Psoas muscle (tissue), 8 donors: ENCODE measurements at places on chromosomes 6 and 20. TPM values are rescaled to one million over a fixed set of nuclear protein-coding genes. Genes with fewer than 3 reads are reported as not detected.

The PREX1 gene
- 5.3 TPM for total RNA-seq

The GRM1 gene
- not detected for total RNA-seq

The JARID2 gene
- 16.1 TPM for total RNA-seq

The APMAP gene
- 44.5 TPM for total RNA-seq

The PAX1 gene
- 0.84 TPM for total RNA-seq

The KIF13A gene
- 62.0 TPM for total RNA-seq

DNA sequence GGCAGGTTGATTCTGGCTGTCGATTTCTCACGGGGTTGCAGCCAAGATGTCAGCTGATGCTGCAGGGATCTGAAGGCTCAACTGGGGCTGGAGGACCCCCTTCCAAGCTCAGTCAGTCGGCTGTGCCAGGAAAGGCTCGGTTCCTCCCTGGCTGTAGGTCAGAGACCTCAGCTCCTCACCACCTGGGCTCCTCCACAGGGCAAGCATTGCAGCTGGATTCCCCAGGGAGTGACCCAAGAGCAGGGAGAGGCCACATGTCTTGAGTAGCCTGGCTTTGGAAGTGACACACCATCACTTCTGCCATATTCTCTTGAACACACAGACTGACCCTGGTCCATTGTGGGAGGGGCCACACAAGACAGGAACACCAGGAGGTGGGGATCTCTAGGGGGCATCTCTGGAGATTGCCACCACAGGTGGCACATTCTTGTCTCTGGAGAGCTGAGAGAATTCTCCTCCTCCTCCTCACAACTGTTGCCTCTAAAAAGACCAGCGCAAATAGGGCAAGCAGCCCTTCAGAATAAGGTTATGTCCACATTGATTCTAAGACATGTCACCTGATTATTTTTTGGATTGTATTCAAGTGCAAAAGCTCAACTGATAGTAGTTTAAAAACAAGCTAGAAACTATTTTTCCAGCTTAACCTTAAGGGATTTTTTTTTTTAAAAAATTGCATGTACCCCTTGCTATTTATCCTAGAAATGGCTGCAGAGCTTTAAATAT, 270.5 kb downstream of the NRN1 start:
- no peak overlapping the region for H3K27ac ChIP-seq
- no peaks in the 10 kb centered on the region for H3K4me1 ChIP-seq
- DNase-seq = no peak
- H3K27me3 ChIP-seq = no peaks in the 10 kb centered on the region

DNA sequence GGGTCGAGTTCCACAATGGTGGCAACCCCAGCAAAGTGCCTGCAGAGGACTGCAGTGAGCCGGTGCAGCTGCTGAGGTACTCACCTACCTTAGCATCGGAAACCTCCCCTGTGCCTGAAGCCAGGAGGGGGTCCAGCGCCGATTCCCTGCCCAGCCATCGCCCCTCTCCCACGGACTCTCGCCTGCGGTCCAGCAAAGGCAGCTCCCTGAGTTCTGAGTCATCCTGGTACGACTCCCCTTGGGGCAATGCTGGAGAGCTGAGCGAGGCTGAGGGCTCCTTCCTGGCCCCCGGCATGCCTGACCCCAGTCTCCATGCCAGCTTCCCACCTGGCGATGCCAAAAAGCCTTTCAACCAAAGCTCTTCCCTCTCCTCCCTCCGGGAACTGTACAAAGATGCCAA, 134.1 kb upstream of the CLDN20 start:
- H3K4me3 ChIP-seq = no peak overlapping the region
- no peak for DNase-seq
- H3K36me3 ChIP-seq = no peaks in the 10 kb centered on the region
- no peaks in the 10 kb centered on the region for H3K4me1 ChIP-seq
- no peak overlapping the region for H3K27ac ChIP-seq
- H3K27me3 ChIP-seq = no peaks in the 10 kb centered on the region

- H3K36me3 ChIP-seq = no peaks in the 10 kb centered on the region
- no peaks in the 10 kb centered on the region for H3K27me3 ChIP-seq
- H3K4me1 ChIP-seq = no peaks in the 10 kb centered on the region
- no peak overlapping the region for H3K4me3 ChIP-seq
These were observed 102.6 kb downstream of the LAMP5 start for GRCh38 chr20:9616833-9617461.

- no peaks in the 10 kb centered on the region for H3K27me3 ChIP-seq
- H3K4me3 ChIP-seq = no peak overlapping the region
- H3K4me1 ChIP-seq = no peaks in the 10 kb centered on the region
- no peak for DNase-seq
- peaks cover 10% of the 10 kb centered on the region for H3K36me3 ChIP-seq
These were observed 144.2 kb downstream of the MYO6 start for GRCh38 chr6:75893058-75893775.

- no peak for DNase-seq
- H3K27ac ChIP-seq = no peak overlapping the region
- no peak overlapping the region for H3K4me3 ChIP-seq
- no peaks in the 10 kb centered on the region for H3K27me3 ChIP-seq
- H3K36me3 ChIP-seq = no peaks in the 10 kb centered on the region
- H3K4me1 ChIP-seq = no peaks in the 10 kb centered on the region
These were observed 26.3 kb downstream of the PRDM1 start for GRCh38 chr6:106112433-106112832.

DNA sequence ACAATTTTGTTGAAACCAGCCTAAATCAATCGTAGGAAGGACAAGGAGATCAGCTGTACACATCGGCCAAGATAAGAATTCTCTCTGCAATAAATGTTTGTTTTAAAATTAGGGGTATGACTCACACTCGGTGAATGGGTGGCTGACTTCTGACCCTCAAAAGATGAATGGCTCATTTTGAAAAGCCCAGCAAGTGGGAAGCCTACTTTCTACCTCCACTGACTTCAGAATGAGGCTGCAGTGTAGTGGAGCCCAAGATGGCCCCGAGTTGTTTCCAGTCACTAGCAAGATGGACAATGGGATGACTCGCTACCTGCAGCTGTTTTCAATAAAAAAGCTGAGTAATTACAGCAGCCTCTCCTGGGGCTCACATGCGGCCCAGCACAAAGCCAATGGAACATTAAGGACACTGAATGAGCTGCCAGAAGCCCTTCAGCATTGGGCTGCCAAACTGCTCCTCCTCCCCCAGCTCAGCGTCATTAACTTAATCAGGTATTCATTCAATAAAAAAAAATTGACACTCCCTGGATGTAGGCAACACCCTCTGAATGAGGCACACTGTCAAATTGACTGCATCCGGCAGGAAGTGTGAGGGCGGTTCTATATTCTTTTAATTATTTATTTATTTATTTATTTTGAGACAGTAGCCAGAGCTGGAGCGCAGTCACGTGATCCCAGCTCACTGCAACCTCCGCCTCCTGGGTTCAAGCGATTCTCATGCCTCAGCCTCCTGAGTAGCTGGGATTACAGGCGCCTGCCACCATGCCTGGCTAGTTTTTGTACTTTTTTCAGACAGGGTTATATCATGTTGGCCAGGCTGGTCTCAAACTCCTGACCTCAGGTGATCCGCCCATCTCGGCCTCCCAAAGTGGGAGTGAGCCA, 107.3 kb downstream of the GMPR start:
- H3K27ac ChIP-seq = peak overlapping the region; percentile 62
- no peaks in the 10 kb centered on the region for H3K36me3 ChIP-seq
- peak; percentile 48 for DNase-seq
- H3K27me3 ChIP-seq = no peaks in the 10 kb centered on the region

GRCh38 chr20:34621383-34622367, 55.2 kb downstream of the PIGU start:
- DNase-seq = no peak
- H3K4me3 ChIP-seq = no peak overlapping the region
- no peak overlapping the region for H3K27ac ChIP-seq
- peaks cover 5% of the 10 kb centered on the region for H3K36me3 ChIP-seq
- H3K4me1 ChIP-seq = peaks cover 5% of the 10 kb centered on the region

GRCh38 chr6:109024784-109025183, 69.9 kb downstream of the SESN1 start:
- H3K27me3 ChIP-seq = no peaks in the 10 kb centered on the region
- peak overlapping the region; percentile 77 for H3K27ac ChIP-seq

- no peak for DNase-seq
- H3K4me3 ChIP-seq = no peak overlapping the region
- H3K36me3 ChIP-seq = no peaks in the 10 kb centered on the region
- no peaks in the 10 kb centered on the region for H3K4me1 ChIP-seq
These were observed 130.7 kb upstream of the KCNK16 start for GRCh38 chr6:39453241-39453640.

DNA sequence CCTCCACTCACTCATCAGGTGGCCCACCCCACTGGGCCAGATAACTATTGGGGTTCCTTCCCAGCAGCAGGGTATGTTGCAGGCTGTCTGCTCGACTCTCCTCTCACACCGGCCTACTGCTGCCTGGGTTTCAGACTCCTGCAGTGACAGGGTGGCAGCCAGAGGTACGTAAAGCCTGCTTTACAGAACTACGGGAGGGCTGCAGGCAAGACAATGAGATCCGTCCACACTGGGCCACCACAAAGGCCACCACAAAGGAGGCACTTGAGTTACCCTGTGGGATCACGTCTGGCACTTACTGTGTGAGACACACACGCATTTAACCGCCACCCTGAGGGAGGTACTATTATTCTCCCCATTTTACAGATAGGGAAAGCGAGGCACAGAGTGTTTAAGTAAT, 78.5 kb downstream of the NFATC2 start:
- DNase-seq = no peak
- no peaks in the 10 kb centered on the region for H3K36me3 ChIP-seq
- peaks cover 9% of the 10 kb centered on the region for H3K4me1 ChIP-seq
- no peak overlapping the region for H3K4me3 ChIP-seq
- no peaks in the 10 kb centered on the region for H3K27me3 ChIP-seq

DNA sequence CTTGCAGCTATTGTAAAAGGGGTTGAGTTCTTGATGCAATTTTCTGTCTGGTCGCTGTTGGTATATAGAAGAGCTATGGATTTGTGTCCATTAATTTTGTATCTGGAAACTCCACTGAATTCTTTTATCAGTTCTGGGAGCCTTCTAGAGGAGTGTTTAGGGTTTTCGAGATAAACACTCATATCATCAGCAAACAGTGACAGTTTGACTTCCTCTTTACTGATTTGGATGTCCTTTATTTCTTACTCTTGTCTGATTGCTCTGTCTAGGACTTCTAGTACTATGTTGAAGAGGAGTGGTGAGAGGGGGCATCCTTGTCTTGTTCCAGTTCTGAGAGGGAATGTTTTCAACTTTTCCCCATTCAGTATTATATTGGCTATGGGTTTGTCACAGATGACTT, 120.8 kb upstream of the SSTR4 start:
- no peaks in the 10 kb centered on the region for H3K27me3 ChIP-seq
- no peak for DNase-seq
- H3K36me3 ChIP-seq = no peaks in the 10 kb centered on the region
- H3K4me3 ChIP-seq = no peak overlapping the region
- no peak overlapping the region for H3K27ac ChIP-seq

DNA sequence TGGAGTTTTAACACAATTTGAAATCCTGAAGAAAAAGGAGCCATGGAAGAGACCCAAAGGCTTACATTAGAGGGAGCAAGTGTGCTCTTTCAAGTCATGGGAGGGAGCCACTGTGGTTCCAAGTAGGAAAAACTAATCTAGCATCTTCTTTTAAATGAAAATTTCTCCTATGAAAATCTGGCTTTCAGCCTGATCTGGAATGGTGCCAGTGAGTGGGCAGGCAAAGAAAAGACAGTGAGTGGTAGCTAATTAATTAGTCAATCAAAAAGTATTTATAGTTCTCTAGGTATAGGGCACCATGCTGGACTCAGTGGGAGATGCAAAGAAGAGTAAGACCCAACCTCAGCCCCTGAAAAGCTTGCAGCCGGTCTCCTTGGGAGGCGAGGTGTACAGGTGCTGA, 21.9 kb downstream of the CAP2 start:
- no peak for DNase-seq
- H3K27ac ChIP-seq = peak overlapping the region; percentile 96
- no peaks in the 10 kb centered on the region for H3K36me3 ChIP-seq
- H3K4me3 ChIP-seq = no peak overlapping the region
- peaks cover 72% of the 10 kb centered on the region for H3K4me1 ChIP-seq

- H3K4me1 ChIP-seq = no peaks in the 10 kb centered on the region
- H3K4me3 ChIP-seq = no peak overlapping the region
- no peak for DNase-seq
- no peak overlapping the region for H3K27ac ChIP-seq
These were observed 32.9 kb downstream of the PGM3 start for GRCh38 chr6:83160167-83160566.

DNA sequence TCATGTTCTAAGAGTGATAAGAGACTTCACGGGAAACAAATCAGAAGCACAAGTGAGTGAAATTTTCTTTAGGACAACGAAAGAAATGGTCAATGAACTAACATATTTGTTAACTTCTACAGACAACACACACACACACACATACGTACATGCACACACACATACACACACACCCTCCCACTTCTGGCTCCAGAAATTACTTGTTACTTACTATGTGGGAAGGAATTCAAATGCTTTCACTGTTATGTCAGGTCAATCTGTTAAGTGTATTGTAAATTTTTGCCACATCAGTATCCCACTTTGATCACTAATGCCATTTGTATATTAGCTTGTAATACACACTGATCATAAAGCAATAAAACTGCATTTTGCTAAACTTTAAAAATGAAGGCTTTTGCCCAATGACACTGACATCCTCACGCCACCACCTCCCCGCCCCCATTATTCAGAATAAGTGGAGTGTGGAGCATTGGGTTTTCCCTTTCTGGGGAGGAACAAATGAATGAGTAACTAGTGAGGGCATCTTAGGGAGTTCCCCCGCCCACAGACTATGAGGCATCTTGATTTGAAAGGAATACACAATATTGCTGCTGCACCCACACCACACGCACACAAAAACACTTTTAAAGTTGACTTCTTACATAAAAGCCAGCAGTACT, 76.2 kb downstream of the ATXN1 start:
- DNase-seq = no peak
- no peaks in the 10 kb centered on the region for H3K27me3 ChIP-seq
- H3K4me3 ChIP-seq = no peak overlapping the region
- H3K27ac ChIP-seq = no peak overlapping the region
- H3K36me3 ChIP-seq = no peaks in the 10 kb centered on the region
